ENCODE measurements at places on chromosomes 3 and 15. TPM values are rescaled to one million over a fixed set of nuclear protein-coding genes. Genes with fewer than 3 reads are reported as not detected.

The GHRL gene
- total RNA-seq: 1.1 TPM

The SST gene
- total RNA-seq: not detected

The LRTM1 gene
- total RNA-seq: not detected

The RBPMS2 gene
- 0.37 TPM for total RNA-seq

The TTLL13 gene
- 0.25 TPM for total RNA-seq

The CLDN11 gene
- total RNA-seq: not detected

The CCK gene
- not detected for total RNA-seq

The NEO1 gene
- 2.7 TPM for total RNA-seq

The LRRC31 gene
- not detected for total RNA-seq

Data from CD4-positive, CD25-positive, alpha-beta regulatory T cell (primary cell).